ENCODE measurements at places on chromosomes 12 and 14.

GRCh38 chr12:104136577-104136976, 1.4 kb downstream of the NFYB start:
- DNase-seq: no peak

GRCh38 chr14:94761348-94761996, 8.4 kb downstream of the GSC start:
- DNase-seq: no peak

- no peak for DNase-seq
Measured at GRCh38 chr12:72144553-72144952, 127.6 kb upstream of the TRHDE start.

DNA sequence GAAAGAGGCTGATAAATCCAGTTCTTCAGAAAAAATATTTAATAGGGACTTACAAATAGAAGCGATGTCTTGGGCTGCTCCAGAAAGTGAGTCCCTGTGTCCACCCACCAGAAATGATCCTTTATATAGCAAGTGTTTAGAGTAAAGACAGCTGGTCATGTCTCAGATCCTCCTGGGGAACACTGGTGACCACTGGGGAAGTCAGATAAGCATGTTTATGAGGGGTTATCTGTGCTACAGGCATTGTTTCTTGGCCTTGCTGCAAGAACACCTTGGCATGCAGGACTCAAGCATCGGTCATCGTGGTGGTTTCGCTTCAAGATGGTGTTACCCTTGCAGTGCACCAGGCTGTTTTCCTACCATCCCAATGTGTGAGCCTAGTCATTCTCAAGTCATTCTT, 27.2 kb downstream of the CPM start:
- DNase-seq: no peak

DNA sequence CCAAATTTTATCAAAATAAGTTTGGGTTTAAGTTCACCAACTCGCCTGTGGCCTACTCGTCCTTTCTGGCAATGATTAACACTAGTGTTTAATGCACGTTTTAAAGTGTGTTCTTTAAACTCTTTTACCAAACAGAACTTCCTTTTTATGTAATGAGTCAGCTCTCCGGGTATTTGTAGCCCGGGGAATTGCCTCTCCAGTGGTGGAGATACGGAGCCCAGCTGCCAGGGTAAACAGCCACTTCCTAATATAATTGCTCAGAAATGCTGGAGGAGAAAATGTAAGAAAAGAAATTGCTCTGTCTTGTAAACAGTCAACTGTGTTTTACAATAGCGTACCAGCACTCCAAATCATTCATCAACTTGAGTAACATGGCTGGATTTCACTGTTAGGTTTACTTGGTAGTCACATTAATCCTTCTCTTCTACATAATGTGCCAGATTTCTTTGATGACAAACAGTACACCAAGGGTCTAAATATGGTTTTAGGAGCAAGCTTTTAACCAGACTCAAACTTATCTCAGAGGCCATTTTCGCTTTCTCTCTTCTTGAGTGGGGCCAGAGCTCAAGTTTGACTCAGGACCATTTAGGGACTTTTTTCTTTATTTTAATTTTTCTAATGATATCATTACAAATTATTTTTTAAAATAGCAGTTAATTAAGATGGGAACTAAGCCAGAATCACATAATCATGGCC, 101.2 kb upstream of the SLC38A2 start:
- DNase-seq: no peak

DNA sequence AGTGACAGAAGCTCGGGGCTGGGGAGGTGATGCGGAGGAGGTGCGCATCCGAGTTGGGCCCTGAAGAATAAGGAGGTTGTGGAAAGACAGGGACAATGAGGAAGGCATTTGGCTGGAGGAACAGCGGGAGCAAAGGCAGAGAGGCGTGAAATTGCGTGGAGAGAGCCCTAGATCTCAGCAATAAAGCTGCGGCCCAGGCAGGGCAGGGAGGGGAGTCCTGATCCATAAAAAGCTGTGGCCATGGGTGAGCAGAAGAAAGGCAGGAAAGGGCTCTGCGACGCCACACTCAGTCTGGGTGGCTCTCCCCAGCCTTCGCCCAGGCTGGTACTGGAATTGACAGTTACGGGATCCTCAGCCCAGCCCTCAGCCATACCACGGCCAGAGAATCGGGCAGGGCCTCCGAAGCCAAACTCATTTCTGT, 2.2 kb downstream of the FIGNL2 start:
- DNase-seq: no peak

DNA sequence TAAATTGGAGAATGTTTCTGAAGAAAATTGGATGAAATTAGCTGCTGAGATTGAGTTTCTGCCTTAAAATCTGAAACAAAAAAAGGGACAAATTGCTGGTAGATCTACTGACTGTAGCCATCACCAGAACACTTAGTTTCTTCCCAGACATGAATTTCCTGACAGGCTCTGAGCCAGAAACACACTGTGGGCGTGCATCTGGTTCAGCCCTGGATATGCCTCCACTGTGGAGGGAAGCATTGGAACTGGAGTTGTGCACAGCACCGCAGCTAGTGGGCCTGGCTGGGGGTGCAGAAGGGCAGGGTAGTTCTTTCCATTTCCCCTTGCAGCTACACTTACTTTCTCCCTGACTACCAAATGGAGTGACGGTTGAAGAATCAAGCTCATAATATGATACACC, 31.2 kb downstream of the CREBL2 start:
- no peak for DNase-seq

GRCh38 chr12:38772437-38772836, 133.0 kb downstream of the CPNE8 start:
- no peak for DNase-seq

- no peak for DNase-seq
Measured at GRCh38 chr12:26741584-26742227, 91.3 kb downstream of the ITPR2 start.

GRCh38 chr14:21309238-21309636, 29.4 kb downstream of the RPGRIP1 start:
- DNase-seq: no peak

- DNase-seq: no peak
Measured at GRCh38 chr14:61479746-61480502, 158.5 kb downstream of the PRKCH start.

GRCh38 chr14:49982082-49982481, 89.2 kb downstream of the ARF6 start:
- DNase-seq: no peak

GRCh38 chr12:48824112-48824511, 5.8 kb downstream of the CACNB3 start:
- DNase-seq: no peak

Measured in activated B cell treated with CpG ODN at 0.5 μM for 24 hours (primary cell).